Stimulated activated CD4-positive, alpha-beta T cell treated with anti-CD3 and anti-CD28 coated beads, TNF-alpha, amount 100 ng/mL, for 4 hours (primary cell): ENCODE measurements at places on chromosomes 7 and 10.

- no peak for DNase-seq
Measured at GRCh38 chr7:107785926-107786325, 17.1 kb downstream of the SLC26A3 start.

DNA sequence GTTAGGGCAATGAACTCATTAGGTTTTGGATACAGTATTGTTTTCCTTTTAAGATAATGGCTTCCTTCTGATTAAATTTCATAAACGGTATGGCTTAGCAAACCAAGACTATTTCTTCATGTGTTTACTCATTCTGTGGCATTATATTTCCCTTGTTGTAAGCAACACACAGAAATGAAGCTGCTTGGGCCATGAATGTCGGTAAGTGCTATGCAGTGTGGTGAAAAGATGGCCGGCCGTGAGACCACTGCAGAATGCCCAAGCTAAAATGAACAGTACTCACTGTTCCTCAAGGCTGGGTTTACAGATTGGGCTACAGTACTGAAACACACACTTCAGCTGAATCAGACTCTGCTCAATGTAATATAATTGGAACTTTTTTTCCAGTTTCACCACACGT, 8.1 kb downstream of the APBB1IP start:
- no peak for DNase-seq

GRCh38 chr7:159141167-159141566, 3.5 kb downstream of the VIPR2 start:
- DNase-seq = no peak

DNA sequence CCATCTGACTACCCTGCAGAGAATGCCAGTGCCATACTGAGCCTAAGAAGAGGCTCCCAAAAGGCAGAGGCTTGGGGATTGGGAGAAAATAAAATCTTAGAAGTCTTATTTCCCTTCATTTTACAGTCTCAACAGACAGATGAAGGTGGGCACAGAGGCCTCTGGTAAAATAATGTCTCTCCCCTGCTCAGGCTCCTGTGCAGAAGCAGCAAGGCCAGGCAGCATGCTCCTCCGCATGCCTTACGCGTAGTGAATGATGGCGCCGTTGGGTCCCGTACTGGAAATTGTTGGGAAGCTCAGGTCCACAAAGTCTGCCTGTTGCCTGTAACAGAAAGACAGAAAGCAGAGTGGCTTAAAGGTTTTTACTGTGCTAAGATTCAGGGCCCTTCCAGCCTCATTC, 45.8 kb downstream of the XPNPEP1 start:
- no peak for DNase-seq

DNA sequence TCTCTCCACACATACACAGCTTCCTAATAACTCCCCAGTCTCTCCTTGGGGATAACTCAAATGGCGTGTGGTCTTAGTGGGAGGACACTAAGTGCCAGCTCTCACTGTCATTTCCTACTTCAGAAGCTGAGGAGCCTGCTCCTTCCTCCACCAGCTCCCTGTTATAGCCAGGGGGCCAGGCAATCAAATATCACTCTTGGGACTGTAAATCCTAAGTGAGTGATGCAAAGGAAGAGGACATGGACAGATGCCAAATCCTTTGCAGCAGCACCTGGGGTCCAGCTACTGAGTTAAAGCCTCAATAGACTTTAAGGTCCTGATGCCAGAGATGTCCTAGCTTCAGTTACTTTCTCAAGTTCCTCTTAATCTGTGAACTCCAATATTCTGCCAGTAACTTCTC, 34.1 kb downstream of the SEM1 start:
- DNase-seq = no peak

- no peak for DNase-seq
Measured at GRCh38 chr10:119449760-119450461, 92.6 kb downstream of the RGS10 start.

DNA sequence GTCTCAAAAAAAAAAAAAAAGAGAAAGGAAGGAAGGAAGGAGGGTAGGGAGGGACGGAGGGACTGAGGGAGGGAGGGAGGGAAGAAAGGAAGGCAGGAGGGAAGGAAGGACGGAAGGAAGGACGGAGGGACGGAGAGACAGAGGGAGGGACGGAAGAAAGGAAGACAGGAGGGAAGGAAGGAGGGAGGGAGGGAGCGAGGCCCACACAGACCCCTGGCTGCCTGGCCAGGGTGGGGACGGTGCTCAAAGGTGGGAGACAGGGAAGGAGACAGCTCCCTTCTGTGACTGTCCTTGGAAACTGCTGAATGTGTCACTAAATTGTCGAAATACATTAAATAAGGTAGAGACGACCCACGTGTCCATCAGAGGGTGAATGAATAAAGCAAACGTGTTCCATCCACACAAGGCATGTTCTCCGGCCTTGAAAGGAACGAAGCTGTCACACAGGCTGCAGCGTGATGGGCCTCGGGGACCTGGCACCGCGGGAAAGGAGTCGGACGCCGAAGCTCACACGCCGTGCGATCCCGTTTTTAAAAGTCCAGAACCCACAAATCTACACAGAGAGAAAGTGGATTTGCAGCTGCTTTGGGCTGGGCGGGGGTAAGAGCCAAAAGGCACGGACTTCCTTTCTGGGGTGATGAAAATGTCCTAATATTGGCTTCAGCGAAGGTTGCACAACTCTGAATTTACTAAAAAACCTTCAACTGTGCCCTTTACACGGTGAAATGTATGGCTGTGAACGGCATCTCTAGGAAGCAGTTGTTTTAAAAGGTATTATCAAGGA, 23.3 kb downstream of the ADAP1 start:
- no peak for DNase-seq

- no peak for DNase-seq
Measured at GRCh38 chr7:67045496-67045995, 48.9 kb downstream of the TYW1 start.

DNA sequence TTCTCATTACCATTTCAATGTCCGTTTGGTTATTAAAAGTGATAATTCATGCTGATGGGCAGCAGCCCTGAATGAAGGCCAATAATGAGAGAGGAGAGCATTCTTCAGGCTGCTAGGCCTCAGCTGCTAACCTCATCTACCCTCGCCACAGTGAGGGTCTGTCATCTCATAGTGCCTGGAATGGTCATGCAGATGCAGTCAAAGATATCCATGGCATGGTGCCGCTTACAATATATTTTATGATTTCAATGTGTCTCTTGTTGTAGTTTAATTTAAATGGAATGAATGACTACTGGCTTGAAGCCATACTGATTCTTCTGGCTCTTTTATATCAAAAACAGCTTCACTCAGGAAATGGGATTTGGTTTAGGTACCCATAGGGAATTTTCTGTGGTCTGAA, 126.9 kb downstream of the SLC16A9 start:
- no peak for DNase-seq

GRCh38 chr10:19738440-19738839, 77.8 kb upstream of the PLXDC2 start:
- no peak for DNase-seq

DNA sequence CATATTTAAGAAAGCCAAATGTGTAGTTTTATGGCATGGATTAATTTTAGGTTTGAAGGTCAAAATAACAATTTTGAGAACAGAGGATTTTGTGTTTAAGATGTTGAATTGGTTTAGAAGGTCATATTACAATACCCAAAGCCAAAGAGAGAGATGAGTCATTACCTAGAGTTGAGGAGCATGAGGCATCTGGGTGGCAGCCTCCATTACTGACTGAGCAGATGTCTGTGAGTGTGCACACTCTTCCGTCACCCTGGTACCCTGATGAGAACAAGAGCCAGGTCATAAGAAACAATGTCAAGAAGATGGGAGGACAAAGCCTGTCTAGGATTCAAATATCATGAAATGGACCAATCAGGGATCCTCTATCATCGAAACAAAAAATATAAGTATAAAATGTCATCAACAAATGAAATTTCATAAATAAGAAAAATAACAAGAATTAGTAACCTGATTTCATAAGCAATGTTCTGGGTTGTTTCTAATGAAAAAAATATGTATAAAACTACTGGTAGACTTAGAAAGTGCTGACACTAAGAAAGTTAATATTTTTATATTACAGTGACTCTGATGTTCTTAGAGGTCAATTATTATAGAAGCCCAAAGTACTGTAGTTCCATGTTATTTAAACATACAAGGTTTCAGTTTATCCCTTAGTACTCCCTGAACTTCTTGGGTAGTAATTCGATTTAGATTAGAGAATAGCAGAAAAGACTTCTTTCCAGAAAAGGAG, 20.0 kb downstream of the CUBN start:
- no peak for DNase-seq

DNA sequence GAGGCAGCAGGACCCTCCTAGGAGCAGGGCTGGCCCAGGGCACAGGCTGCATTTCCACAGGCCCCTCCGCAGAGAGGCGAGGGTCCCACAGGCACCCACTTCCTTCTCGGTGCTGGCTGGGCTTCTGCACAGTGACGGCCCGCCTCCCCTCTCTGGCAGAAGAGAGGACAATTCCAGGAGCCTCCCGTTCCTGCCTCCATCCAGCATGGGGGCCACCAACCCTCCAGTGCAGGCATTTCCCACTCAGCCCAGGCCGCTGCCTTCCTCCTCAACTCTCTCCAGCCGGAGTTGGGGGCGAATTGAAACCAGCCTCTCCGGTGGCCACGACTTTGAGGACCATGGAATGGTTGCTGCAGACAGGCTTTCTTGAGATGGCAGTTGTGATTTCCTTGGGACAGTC, 125.0 kb upstream of the PPP2R2D start:
- DNase-seq = no peak

GRCh38 chr10:26528715-26529393, 90.7 kb downstream of the APBB1IP start:
- no peak for DNase-seq

DNA sequence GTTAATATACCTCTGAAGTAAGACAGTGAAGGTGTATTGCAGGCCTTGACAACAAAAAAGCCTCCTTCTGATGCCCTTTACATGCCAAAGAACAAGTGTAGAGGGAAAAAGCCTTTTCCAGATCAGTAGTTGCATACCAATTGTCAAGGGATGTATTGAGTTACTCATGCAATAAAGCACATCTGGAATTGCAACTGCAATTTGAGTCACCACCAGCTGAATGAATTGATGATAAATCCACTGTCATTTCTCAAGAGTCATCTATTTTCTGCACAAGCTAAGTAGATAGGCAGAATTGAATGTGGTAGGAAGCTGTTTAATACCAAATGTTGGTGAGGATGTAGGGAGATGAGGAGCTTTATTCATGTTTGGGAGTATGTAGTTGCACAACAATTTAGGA, 325.9 kb upstream of the SMIM30 start:
- DNase-seq = no peak

DNA sequence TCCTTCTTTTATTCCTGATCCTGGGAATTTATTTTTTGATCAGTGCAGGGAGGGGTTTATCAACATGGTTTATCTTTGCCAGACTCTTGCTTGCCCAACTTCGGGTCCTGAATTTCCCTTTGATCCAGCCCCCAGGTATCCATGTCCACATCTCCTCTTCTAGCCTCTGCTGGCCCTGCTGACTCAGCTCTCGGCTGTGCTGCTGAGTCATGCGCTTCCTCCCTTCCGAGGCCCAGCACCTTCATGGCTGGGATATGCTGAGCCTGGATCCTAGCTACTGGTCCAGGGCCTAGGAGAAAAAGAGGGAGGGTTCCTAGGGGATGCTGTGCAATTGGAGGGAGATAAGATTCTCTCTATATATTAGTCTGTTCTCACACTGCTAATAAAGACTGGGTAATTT, 380.7 kb upstream of the SHH start:
- no peak for DNase-seq

DNA sequence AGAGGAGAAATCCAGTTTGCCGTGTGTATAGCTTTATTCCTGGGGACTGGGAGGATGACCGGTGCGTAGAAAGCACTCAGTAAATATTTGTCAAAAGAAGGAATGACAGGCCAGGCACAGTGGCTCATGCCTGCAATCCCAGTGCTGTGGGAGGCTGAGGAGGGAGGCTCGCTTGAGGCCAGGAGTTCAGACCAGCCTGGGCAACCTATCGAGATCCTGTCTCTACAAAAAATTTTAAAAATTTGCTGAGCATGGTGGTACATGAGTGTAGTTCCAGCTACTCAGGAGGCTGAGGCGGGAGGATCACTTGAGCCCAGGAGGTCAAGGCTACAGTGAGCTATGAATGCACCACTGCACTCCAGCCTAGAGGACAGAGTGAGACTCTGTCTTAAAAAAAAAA, 15.8 kb downstream of the EPHB4 start:
- DNase-seq = no peak

DNA sequence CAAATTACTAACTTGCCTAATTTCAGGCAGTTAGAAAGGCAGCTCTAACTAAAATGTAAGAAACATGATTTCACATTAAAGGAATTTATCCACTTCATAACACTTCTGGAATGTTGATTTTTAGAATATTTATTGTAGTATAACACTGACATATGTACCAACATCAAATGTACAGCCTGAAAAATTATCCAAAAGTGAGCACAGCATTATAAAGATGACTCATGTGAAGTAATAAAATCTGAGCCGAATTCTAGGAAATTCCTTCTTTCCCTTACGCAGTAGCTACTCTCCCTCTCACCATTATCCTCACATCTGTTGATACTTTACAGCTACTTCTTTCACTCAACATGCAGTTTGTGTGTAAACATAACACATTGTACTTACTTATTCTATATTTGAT, 610.6 kb downstream of the ZWINT start:
- no peak for DNase-seq
